Stimulated activated CD4-positive, alpha-beta T cell treated with anti-CD3 and anti-CD28 coated beads, TNF-alpha, amount 100 ng/mL, for 24 hours (primary cell): ENCODE measurements at places on chromosomes 7 and 10.

DNA sequence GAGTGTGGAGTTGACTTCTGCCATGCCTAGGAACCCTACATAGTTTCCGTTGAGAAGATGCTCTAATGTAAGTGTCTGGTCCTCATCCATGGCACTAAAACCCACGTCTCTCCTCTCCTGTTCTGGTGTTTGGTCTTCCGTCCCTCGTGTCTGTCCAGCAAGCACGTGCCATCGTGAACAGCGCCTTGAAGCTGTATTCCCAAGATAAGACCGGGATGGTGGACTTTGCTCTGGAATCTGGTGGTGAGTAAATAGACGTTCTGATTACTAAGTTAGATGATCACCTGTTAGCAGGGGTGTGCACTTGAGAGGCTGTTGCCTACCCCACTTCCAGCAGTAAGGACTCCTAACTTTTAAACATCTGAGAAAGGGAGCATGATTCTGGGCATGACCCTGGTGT lies 15.1 kb upstream of the GET4 start:
- DNase-seq: no peak

GRCh38 chr10:50385624-50386023 lies 134.3 kb upstream of the ASAH2 start:
- DNase-seq: no peak

DNA sequence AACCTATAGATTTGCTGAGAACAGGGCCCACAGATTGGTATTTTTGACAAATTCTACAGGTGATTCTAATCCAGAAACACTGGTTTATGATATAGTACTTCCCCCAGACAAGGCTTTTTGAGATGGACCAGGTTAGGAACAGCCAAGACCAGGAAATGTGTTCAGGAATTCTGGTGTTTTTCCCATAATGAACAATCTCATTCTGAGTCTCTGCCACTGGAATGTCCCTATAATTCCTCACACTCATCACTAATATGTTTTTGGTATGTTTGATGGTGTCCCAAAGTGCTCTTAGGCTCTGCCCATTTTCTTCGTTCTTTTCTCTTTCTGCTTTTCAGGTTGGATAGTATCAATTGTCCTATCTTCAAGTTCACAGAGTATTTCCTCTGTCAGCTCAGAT lies 107.2 kb upstream of the IGFBP3 start:
- no peak for DNase-seq

- DNase-seq: no peak
These were observed 94.3 kb downstream of the ZEB1 start for GRCh38 chr10:31413325-31413724.

DNA sequence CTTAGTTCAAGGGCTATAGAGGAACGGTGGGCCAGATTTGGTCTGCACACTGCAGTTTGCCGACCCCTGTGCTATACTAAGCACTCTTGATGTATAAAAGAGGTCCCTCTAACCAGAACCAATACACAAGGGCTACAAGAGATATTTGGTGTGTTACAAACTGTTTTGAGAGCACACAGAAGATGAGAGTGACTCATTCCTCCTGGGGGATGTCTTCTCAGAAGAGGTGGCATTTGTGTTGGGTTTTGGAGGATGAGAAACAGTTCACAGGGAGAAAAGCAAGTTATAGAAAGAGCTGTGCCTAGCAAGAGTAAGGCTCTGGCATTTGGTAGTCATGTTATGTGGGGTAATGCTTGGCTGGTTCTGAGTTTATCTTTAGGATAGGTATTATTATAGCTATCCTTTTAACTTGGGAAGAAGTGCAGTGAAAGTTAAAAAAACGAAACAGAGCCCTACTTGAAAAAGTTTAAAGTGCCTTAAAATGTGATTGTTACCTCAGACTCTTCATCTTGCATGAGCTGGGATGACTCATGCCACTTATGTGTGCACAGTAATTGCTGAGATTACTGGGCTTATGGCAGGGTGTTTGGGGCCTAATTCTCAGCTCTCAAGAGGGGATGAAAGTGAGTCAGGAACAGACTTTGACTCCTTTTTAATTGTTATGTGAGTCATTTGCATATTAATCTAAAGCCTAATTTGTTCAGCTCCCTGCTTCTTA lies 160.4 kb downstream of the KIF20B start:
- no peak for DNase-seq

- no peak for DNase-seq
These were observed 115.6 kb downstream of the CDK6 start for GRCh38 chr7:92720604-92721350.

- no peak for DNase-seq
These were observed 193.3 kb upstream of the KCND2 start for GRCh38 chr7:120079704-120080103.

DNA sequence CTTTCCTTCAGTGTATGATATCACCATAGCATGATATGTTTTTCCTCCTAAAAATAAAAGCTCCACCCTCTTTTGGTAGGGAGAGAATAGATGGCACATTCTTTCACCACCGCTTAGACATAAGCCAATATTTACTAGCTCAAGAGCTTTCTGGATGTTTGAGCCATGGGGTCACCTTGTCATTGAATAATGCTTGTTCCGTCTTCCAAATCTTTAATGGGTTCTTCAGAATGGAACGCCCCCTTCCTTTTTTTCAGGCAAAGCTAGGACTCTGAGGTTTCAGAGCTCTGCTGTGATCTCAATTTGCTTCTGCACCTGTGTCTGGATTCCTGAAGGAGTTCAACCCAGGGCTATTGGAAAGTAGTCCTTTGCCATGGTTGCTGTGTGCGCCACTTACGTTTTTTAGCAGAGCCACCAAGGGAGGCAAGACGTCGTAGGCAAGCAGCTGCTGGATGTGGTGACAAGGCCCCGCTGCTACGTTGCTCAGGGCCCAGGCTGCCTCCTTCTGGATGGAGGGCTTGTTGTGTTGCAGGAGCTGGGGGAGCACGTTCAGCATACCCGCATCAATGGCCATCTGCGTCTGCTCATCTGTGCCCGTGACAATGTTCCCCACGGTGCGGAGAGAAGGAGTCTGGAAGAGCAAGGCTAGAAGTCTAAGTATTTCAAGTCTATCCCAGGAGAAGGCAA lies 23.2 kb downstream of the KPNA7 start:
- DNase-seq: no peak

GRCh38 chr7:163971-164881 lies 28.1 kb upstream of the FAM20C start:
- DNase-seq: no peak

GRCh38 chr10:89653410-89653869 lies 8.4 kb upstream of the PANK1 start:
- DNase-seq: no peak

DNA sequence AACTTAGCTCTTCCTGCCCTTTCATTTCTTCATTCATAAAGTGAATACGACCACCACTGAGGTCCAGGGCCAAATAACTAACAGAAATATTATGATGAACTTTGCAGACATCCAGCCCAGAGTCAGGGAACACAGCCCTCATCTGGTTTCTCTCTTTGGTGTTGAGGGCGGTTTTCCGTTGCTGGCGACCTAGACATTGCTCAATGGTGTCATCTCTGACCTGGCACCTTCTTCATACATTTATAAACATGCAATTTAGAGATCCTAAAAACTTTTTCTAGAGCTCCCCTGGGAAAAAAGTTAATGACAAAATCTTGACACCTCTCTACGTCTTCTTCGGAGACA lies 324 bp upstream of the TET1 start:
- DNase-seq: no peak

- DNase-seq: no peak
These were observed 12.8 kb downstream of the RHEB start for GRCh38 chr7:151506901-151507382.

GRCh38 chr10:44662051-44662450 lies 249.1 kb upstream of the TMEM72 start:
- DNase-seq: no peak

DNA sequence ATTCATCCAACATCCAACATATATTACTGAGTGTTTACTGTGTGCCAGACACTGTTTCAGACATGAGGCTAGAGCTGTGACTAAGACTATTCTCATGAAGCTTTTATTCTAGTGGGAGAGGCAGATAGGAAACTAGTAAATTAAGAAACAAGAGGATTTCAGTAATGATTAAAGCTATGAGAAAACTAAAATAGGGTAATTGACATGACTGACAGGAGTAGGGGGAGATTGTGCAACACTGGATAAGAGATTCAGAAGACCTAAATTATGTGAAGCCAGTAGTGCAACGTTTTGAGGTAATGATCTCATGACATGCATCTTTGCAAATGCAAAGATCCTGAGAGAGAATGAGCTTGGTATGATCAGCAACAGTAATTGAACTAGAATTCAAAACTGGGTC lies 48.6 kb upstream of the MKLN1 start:
- no peak for DNase-seq

DNA sequence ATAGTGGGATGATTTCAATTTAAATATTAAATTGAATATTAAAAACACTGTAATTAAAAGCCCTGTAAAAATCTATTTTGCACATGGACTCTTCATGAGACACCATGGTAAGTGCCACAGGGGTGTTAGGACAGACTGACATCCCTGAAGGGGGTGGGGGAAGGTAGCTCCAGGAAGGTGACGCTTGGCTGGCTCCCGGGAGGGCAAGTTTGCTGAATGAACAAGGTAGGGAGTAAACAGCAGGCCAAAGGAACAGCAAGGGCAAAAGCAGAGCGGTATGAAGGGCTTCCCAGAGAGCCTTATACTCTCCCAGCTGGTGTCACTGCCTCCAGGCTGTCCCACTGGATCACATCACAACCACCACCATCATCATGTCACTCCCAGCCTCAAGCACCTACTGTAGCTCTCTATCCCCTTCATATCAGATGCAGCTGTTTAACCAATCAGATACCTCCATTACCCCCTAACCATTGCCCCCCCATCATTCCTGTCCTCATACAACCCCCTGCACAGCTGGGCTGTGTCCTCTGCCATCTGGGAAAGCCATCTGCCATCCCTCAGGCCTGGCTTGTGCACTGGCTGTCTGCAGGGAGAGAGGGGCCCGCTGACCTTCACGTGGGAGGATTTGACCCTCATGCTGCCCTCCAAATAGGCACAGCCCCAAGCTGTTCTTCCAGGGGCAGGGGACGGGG lies 19.5 kb downstream of the HSPA12A start:
- no peak for DNase-seq

GRCh38 chr7:116142850-116143249 lies 67.5 kb upstream of the TES start:
- no peak for DNase-seq

- DNase-seq: no peak
These were observed 262.5 kb downstream of the TCERG1L start for GRCh38 chr10:131049016-131049415.
